ENCODE measurements at places on chromosomes 5 and 9.

GRCh38 chr5:77325921-77326541 lies 115.6 kb downstream of the PDE8B start:
- no peak for DNase-seq

GRCh38 chr5:56415356-56415765 lies 182.2 kb upstream of the ANKRD55 start:
- no peak for DNase-seq

DNA sequence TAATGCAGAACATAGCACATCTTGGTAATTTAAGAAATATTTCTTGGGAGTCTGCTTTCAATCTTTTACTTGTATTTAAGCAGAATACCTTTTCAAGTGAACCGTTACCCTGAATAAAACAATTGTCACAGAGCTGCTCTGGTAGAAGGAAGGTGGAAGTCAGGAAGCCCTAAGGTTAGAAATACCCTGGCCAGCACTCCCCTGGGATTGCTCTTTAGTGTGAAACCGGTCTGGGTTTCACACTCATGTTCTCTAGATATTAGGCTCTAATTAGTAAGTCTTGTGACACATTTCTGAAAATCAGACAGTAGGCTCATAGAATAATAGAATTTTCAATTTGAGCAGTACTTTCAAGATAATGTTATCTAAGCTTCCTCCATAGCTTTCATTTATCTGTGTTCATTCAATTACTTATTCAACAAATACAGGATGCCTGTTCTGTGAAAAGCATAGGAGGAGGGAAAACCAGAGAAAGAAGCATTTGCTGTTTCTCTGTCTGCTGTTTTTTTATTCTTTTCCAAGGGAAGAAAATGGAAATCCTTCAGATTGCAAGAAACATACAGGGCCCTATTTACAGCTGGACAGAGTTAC lies 825.5 kb downstream of the TLR4 start:
- no peak for DNase-seq

GRCh38 chr9:117191504-117192261 lies 223.2 kb downstream of the ASTN2 start:
- DNase-seq = no peak

DNA sequence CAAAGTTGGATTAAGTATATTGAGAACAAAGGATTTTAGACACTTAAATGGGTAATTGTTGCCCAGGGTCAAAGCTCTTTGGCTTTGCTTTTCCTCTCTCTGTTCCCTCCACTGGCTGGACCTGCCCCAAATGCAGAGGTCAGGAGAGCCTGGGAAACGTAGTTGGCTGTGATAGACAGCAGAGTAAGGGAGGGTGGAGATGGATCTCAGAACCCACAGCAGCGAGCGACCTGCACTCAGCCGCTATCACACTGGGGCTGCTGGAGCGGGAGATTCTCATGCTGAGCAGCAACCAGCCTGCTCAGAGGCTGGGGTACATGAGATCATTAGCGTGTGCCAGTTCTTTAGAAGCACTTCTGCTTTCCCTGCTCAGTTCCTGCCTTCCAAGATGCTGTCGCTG lies 71.8 kb upstream of the TTC23L start:
- no peak for DNase-seq

GRCh38 chr9:124239249-124240073 lies 18.3 kb upstream of the NEK6 start:
- no peak for DNase-seq

DNA sequence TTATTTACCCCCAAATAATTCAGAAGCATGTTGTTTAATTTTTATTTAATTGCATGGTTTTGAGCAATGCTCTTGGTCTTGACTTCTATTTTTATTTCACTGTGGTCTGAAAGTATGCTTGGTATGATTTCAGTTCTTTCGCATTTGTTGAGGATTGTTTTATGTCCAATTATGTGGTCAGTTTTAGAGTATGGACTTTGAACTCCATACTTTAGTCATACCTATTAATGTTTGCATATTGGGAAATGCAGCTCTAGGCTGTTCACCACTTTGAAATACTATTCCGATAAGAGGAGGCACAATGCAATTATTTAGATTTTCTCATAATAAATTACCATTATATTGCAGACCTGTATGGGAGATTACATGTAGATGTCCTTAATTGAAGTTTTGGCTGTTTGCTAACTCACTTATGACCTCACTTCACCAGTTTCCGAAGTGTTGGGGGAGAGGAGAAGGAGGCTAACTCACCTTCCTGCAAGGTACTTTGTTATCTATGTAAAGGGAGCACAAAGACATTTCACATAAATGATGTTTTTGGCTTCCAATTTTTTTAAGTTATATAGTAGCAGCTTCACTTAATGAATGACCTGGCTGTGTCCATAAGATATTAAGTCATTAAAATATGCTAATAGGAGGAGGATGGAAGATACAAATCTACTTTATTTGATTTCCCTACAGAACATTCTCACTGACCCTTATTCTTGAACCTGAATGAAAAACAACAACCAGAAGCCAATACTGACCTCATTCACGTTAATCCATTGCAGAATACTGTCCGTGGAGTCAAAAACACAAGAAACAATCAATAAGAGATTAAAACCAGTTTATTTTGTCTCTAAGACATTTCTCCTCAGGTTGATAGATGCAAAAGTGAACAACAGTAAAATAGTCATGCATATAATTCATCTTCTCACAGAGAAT lies 970.3 kb upstream of the ARRDC3 start:
- no peak for DNase-seq

- DNase-seq = no peak
Measured at GRCh38 chr9:74861773-74862474, 25.8 kb downstream of the TRPM6 start.

DNA sequence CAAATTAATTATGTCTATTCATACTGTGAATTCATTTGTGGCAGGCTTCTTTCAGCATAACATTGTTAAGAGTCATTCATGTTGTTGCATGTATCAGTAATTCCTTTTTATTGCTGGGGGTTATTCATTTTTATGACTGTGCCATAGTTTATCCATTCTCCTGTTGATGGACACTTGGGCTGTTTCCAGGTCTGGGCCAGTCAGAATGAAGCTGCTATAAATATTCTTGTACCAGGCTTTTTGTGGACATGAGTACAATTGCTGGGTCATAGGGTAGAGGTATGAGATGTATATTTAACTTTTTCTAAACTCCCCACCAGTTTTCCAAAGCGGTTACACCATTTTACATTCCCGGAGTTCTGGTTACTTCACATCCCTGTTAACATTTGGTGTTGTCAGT lies 13.6 kb downstream of the PRPF4 start:
- DNase-seq = no peak

- no peak for DNase-seq
Measured at GRCh38 chr5:91266184-91266705, 116.9 kb downstream of the ARRDC3 start.

DNA sequence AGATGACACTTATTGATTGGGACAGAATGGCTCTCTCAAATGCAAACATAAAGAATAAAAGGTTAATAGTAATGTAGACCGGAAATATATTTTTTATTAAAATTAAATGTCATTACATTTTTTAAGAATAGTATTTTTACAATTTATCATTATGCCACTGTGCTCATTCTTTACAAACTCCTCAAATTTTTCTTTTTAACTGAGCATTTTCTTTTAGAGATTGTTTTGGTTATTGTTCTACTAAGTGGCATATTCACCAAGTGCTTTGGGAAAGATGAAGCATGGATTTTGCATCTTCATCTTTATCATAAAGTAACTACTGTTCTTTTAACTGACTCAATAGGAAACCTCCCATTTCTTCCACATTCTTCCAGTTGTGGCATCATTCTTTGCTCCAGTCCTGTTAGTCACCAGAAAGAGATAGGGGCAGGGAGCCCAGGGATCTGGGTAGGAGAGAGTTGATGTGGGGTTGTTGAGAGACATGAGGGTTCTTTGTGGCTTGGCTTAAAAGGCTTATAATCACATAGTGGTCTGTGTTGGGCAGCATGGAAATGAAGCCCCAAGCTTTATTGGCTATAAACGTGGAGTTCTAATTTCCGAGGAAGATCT lies 69.8 kb downstream of the SYK start:
- DNase-seq = no peak

GRCh38 chr9:126326228-126327005 lies at the start of gene MVB12B:
MVB12B (plus strand) TSS chr9:126326829; CDS start chr9:126326930, 101 bp downstream.
- DNase-seq = peak; percentile 62

- no peak for DNase-seq
Measured at GRCh38 chr9:131402073-131402472, 8.2 kb downstream of the PRRC2B start.

- DNase-seq = no peak
Measured at GRCh38 chr5:75465480-75465879, 45.9 kb downstream of the CERT1 start.

DNA sequence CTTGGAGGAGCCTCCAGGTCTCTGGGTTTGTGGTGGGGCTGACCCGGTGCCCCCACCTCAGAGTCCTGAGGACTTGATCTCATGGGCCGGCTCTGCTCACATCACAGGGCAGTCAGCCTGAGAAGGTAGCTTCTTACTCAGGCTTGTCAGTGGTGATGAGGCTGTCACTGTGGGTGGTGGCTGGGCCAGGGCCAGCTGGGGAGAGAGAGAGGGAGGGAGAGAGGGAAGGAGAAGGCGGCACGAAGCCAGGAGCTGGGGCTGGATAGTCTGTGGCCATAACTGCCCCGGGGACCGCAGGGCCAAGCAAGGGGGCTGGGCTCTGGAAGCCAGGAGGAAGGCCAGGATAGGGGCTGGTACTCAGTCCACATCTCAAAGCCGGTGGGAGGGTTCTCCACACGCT lies 6.5 kb downstream of the NTNG2 start:
- DNase-seq = no peak

DNA sequence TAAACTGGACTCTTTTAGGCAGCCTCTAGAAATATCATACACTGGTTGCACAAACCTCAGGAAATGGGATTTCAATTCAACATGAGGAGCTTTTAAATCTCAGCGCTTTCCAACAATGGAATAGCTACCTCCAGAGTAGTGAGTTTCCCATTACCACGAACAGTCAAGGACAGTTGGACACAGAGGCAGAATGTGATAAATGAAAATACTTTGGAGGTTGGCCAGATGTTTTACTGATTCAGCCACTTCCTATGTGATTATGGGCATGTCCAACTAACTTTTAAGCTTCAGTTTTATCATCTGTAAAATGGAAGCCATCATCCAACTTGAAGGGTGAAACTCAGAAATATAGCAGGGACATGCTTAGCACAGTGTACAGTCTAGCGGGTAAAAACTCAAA lies 2.1 kb downstream of the FBXW2 start:
- no peak for DNase-seq

- no peak for DNase-seq
Measured at GRCh38 chr5:36641431-36641830, 35.0 kb downstream of the SLC1A3 start.

DNA sequence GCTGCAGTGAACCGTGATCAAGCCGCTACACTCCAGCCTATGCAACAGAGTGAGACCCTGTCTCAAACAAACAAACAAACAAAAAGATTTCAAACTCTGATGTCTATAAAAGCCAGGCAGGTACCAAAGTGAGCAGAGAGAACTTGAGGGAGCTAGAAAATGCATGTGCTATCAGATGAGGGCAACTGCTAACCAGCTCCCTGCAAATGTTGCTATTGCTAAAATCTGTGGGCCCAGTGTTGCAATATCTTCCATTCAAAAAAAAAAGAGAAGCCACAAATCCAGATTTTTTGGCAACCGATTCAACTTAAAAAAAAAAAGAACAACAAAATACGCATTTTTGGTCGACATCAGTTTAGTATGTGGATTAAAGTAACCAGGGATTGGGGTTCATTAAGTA lies 5.5 kb downstream of the UBE2D2 start:
- DNase-seq = no peak

GRCh38 chr5:53871050-53871449 lies 310.6 kb downstream of the NDUFS4 start:
- no peak for DNase-seq

GRCh38 chr9:129206905-129207304 lies 28.8 kb upstream of the IER5L start:
- no peak for DNase-seq

DNA sequence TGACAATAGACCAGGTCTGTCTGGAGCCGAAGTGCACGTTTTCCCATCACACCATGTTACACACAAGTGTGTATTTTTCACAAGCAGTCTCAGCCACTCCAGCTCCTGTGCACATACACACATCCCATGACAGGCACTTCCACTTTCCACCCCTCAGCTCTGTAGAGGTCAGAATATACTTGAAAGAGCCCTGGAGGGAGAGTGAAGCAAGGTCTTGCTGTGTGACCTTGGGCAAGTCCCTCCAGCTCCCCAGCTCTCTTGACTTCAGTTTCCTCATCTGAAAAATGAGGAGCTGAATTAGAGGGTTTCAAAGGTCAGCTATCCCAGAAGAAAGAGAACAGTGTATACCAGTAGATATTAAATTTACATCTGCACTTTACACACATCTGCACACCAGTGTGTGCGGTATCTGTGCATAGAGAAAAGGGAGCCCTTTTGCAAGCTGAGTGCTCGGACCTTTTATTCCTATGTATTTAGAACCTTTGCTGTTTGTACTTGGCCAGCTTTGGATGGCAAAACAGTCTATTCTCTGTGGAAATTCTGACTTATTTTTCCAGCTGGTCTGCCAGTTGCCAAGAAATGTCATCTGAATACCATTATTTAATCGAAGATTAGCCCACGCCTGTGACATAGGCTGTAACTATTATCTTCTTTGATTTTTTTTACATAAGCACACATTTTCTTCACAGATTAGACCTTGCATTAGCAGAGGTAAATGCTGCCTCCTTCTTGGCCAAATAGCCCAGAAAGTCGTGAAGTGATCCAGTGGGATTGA lies 528.0 kb downstream of the BNC2 start:
- no peak for DNase-seq

- DNase-seq = no peak
Measured at GRCh38 chr9:75146229-75146628, 57.9 kb downstream of the OSTF1 start.

GRCh38 chr5:100668511-100668910 lies 133.3 kb downstream of the FAM174A start:
- no peak for DNase-seq

- DNase-seq = no peak
Measured at GRCh38 chr9:130837643-130838042, 2.6 kb downstream of the ABL1 start.

- no peak for DNase-seq
Measured at GRCh38 chr9:132094314-132094791, 14.7 kb upstream of the MED27 start.

- no peak for DNase-seq
Measured at GRCh38 chr5:115796656-115797055, 19.8 kb downstream of the CDO1 start.

DNA sequence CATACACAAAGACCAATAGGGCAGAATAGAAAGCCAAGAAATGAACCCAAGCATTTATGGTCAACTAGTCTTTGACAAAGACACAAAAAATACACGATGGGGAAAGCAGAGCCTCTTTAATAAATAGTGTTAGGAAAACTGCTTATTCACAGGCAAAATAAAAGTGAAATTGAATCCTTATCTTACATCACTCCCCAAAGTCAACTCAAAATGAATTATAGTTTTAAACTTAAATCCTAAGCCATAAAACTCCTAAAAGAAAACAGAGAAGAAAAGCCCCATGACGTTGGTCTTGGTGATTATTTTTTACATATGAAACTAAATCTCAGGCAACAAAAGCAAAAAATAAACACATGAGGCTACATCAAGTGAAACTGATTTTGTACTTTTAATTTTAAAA lies 46.8 kb downstream of the CHSY3 start:
- no peak for DNase-seq

Data from activated T-cell treated with anti-CD3 and anti-CD28 coated beads, Interleukin-2, amount 50 U/mL, for 72 hours (primary cell).